Stimulated activated CD8-positive, alpha-beta memory T cell treated with anti-CD3 and anti-CD28 coated beads, Interleukin-2, amount 100 ng/mL, for 48 hours (primary cell): ENCODE measurements at places on chromosomes 1 and 21.

- DNase-seq: no peak
These were observed 66.2 kb downstream of the RGL1 start for GRCh38 chr1:183871142-183871541.

- DNase-seq: no peak
These were observed 31.9 kb downstream of the SPTA1 start for GRCh38 chr1:158654571-158654970.

- DNase-seq: no peak
These were observed 90.4 kb upstream of the EDN2 start for GRCh38 chr1:41574842-41575241.

GRCh38 chr1:37362594-37363385, 111.6 kb upstream of the ZC3H12A start:
- no peak for DNase-seq

- DNase-seq: no peak
These were observed 40.2 kb downstream of the EDN2 start for GRCh38 chr1:41444246-41444645.

GRCh38 chr1:171250263-171250662, 2.0 kb downstream of the FMO1 start:
- no peak for DNase-seq

- DNase-seq: no peak
These were observed 39.0 kb downstream of the COL6A1 start for GRCh38 chr21:46020581-46020980.

DNA sequence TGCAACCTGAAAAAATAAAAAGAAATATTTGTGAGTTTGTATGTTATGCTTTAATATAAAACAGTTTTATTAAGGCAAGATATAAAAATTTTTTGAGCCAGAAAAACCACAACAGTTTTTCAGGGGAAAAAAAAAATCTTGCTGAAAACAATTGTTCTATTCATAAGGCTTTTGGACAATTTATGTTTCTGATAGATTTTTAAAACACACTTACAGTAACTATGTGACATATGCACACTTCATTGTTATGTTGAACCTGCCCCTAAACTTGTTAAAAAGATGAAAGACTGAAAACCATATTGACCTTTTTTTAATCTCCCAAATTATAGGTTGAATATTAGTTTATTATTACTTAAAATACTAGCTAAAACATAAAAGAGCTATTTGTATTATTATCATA, 279.9 kb upstream of the C1orf105 start:
- no peak for DNase-seq

GRCh38 chr1:12201352-12202189, 28.3 kb upstream of the VPS13D start:
- DNase-seq: no peak

DNA sequence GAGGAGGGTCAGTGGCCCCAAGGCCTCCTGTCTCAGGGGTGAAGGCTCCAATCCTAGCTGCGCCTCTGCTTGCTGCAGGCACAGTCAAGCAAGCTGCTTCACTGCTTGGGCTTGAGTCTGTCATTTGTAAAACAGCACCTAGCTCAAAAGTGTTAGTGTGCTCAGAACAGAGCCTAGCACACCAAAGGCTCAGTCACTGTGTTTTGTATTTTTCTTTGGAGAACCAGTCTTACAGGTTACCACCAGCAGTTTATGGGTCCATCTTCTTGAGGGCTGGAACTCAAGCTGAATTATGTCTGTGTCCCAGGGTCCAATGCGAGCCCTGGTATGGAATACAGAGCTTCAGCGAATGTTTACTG, 113.6 kb downstream of the DMRTB1 start:
- DNase-seq: no peak

- no peak for DNase-seq
These were observed 38.0 kb upstream of the ANGPTL7 start for GRCh38 chr1:11151114-11151513.

GRCh38 chr1:172342584-172343239, 77.8 kb upstream of the C1orf105 start:
- no peak for DNase-seq

DNA sequence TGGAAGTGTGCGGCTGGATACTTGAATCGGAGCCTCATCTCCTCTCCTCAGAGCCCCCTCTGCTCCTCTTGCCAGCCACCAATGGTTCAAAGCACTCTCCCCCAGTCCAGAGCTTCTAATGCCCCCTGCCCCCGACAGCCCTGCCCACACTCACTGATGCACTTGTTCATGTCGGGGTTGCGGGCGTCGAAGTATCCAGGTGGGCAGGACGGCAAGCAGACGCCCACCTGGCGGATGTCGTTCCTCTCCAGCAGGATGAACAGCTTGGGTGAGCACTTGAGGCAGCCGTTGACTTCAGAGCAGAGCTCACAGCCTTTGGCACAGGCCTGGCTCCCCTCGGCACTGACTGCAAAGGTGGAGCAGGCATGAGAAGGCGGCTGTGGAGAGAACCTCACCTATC, 18.4 kb downstream of the RSPO1 start:
- no peak for DNase-seq

- no peak for DNase-seq
These were observed 593.4 kb upstream of the ZP4 start for GRCh38 chr1:238484121-238484520.

DNA sequence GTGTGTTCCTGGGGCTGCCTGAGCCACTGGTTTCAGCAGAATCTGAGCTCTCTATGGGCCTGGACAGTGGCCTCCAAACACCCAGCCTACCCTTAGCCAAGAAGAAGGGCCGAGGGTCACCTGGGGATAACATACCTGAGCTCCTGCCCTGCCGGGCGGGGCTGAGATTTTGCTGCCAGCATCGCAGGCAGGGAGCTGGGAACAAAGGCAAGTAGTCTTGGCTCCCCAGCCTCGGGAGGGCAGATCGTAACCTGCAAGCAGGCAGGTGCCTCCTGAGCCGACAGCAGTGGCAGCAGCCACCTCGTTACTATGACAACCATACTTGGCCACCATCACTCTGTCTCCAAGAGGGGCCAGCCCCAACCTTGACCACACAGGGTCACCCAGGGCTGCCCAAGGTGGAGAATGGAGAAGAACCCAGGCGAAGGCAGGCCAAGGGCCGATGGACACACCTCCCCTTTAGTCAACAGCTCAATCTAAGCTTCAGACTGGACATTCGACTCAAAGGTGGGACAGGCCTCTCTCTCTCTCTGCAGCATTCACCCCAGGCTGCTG, 54.6 kb downstream of the TOMM20 start:
- DNase-seq: no peak
